Cerebellar cortex (tissue), 1 donor: ENCODE measurements at places on chromosomes 1 and 21.

- DNase-seq = no peak
Measured at GRCh38 chr21:44374601-44375280, 21.3 kb downstream of the TRPM2 start.

DNA sequence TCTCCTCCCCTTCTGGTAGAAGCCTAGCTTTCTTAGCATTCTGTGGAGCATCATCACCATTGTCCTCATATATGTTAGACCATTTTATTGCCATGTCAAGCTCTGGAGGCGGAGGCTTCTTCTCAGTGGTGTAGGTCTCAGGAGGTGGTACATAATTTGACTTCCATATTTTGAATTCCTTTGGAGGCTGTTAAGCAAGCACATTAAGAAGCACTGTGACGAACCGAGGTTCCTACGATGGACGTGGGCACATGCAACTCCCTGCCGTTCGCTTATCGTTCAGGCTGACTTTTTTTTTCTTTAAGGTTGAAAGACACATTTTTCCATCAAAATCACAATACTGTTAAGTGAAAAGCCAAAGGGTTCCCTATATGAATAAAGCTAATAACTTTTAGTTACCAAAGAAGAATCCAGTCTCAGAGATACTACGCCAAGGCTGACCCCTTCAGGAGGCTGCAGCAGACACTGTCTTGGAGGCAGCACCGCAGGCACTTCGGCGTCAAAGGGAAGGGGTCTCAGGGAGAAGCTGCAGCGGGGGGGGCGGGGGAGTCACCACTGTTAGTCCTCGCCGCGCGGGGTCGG is 835 bp downstream of the C1orf52 start:
- DNase-seq = no peak

DNA sequence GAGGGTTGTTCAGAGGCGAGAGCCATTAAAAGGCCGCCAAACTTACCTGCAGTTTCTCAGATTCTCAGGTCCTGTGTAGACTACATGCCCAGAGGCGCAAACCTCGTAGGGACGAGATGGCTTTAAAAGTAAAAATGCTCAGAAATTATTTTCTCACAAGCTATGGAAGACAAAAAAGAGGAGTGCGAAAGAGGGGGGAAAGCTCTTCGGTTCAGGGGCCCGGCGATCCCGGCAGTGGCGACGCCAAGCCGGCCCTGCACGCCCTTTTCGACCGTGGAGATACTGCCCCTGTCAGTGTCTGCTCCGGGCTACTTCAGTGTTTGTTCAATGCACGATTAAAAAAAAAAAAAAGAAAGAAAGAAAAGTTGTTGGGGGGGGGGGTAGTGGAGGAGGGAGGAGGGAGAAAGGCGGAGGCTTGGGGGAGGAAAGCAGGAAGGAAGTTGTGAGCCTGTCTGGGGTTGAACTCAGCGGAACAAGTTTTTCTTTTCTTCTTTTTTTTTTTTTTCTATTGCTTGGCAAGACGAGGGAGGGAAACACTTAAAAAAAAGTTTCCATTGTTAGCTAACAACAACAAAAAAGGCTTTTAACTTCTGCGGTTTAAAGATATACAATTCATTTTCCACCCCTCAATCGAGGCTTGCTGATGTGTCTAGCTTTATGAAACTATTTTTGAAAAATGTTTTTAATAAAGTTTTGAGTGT is at the start of gene ITPKB:
Gene ITPKB, minus strand, starts transcription at position 288 of the 701 bp plus-strand sequence. CDS start 1,824 bp downstream, outside the sequence.
- DNase-seq = peak; percentile 37

- no peak for DNase-seq
Measured at GRCh38 chr1:242030071-242030470, 31.2 kb upstream of the MAP1LC3C start.

DNA sequence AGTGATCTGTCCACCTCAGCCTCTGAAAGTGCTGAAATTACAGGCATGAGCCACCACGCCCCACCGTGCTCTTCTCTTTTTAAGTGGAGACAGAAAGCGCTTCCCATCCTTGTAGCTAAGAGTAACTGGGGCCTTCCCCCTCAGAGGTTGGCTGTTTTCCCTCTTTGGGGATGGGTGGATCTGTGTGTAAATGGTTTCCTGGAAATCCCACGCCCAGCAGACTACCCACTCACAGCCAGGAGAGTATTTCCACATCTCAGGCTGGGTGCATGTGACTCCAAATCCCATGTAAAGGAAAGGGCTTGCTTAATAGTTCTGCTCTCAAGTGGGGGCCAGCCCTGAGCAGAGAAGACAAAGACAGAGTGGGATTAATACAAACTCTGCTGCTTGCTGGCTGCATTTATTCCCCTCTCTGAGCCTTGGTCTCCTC is 19.6 kb upstream of the TCEA3 start:
- no peak for DNase-seq

DNA sequence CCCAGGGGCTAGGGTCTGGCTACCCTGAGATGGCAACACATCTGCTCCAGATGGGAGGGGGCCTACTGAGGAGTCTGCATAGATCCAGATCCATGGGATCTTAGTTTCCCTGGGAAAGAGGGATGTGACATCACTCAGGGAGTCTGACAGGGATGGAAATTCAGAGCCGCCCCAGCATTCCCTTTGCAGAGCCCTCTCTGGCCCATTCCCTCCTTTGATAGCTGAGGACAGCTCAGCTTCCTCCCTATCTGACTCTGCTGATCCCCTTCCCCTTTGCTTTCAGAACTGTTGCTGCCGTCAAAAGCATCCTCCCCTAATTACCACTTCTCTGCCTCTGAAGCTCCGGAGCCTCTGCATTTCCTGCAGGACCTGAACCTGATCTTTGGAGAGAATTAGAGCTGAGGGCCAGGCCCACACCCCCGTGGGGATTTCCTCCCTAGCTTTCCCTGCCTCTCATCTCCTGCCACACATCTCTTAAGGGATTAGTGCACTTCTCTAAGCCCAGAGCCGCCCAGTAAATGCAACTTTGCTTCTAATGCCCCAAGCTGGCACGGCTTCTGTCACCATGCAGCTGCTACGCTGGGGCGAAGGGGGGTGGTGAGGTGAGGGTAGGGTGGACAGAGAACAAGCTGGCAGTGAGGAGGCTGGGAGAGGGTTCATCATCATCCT is 9.5 kb upstream of the ASCL5 start:
- DNase-seq = no peak

DNA sequence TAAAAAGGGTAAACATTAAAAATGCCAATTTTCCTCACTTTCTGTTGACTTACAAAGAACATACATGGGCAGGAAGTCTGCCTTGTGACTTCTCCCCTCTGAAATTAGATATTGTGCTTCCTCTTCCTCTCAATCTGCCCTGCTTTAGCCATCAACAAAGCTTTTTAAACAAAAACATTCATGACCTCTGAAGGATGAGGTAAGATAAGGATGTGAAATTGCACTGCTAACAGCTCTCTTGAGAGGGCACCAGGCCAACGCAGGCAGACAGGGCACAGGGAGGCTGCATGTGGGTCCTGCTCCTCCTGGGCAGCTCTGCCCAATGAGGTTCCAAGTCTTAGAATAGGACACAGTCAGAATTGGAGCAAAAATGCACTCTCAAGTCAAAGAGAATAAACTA is 62.1 kb downstream of the DEGS1 start:
- DNase-seq = no peak

DNA sequence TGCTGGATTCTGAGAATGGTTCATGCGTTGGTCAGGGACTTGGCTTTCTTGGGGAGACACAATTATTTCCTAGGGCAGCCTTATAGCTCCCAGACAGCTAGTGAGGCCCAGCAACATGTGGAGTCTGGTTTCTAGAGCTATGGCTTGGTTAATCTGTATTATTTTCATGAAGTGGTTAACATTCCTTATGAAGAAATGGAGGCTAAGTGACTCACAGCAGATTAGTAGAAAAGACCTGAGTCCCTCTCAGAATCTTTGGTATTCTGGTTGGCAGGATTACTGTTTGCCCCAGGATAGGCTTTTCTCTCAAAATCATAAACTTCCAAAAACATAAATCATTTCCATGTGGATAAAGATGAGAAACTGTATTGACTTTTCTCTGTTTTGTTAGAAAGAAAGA is 42.3 kb downstream of the DUSP10 start:
- no peak for DNase-seq

- no peak for DNase-seq
Measured at GRCh38 chr1:25563330-25564215, 20.2 kb downstream of the LDLRAP1 start.

DNA sequence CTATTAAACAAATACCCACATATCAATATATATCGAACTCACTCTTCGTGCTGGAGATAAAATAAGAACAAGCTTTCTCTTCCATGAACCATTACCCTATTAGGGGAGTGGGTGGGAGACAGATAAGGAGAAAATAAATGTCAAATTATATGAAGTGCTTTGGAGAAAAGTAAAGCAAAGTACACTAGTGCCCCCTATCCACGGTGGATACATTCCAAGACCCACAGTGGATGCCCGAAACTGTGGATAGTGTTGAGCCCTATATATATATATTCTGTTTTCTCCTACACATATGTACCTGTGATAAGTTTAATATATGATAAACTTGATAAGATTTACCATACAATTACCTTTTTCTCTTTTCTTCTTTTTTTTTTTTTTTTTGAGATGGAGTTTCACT is 54.6 kb downstream of the FH start:
- DNase-seq = no peak

- DNase-seq = peak; percentile 62
Measured at GRCh38 chr1:40032240-40032891, 8.2 kb upstream of the CAP1 start.

DNA sequence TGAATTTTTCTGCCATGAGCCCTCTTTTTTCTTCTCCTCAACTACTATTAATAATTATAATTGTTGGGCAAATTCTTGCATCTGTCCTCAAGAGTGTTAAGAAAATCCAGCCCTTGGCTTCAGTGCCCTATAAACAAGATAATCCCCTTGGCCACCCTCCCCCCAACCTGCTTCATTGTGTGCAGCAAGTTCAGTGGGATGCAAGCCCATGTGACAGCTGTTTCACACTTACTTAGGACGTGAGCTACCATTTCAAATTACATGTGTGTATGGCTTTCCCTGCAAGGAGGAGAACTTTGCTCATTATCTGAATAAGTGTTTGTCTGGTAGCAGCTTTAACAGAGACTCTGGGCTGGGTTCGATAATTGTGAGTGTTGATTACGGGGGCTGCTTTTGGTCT is 276.2 kb downstream of the CACNA1E start:
- no peak for DNase-seq

DNA sequence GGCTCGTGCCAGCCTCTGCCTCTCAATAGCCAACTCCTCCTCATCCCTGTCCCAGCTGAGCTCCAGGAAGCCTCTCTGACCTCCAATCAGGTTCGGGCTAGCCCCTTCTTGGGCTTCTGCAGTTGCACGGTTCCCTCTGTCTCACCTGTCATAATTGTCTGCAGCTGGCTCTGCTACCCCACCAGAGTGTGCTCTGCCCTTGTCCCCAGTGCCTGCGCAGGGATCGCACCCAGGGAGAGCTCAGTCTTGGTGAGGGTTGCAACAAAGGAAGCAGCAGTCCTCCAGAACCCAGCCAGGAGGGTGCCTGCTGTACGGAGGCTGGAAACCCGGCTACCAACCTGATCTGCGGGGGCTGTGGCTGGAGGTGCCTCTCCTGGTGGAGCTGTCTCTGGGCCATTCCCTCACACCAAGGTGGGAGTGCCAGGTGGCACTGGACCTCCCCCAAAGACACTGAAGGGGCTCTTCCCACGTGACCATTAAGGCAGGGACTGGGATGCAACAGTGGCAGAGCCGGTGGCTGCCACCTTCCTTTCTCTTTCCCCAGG is 63.5 kb upstream of the DMRTB1 start:
- DNase-seq = no peak

GRCh38 chr1:113978863-113979702 is at the start of gene OLFML3:
Gene OLFML3 (plus strand): TSS chr1:113979474. CDS start chr1:113979517, 43 bp downstream.
- DNase-seq = peak; percentile 92

DNA sequence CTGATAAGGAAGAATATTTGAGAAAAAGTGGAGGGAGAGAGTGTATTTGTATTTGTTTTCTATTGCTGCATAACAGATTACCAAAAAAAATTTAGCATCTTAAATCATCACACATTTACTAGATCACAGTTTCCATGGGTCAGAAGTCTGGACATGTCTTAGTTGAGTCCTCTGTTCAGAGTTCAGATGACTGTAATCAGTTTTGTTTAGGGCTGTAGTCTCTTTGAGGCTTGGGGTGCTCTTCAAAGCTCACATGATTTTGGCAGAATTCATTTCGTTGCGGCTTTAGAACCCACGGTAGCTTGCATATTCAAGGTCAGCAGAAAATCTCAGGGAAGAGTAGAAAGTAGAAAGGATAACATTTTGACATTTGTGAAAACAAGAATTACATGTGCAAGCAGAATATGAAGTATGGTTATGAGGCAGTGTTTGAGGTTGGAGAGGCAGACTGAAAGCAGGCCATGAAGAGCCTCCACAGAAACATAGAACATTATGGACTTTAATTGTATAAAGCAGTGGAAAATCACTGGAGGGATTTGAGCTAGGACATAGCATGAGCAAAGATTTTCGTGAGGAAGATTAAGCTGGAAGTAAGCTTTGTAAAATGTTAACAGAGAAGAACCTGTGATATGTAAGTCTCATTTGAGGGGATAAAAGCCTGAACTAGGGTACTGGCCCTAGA is 110.6 kb upstream of the GPR52 start:
- DNase-seq = peak; percentile 70

DNA sequence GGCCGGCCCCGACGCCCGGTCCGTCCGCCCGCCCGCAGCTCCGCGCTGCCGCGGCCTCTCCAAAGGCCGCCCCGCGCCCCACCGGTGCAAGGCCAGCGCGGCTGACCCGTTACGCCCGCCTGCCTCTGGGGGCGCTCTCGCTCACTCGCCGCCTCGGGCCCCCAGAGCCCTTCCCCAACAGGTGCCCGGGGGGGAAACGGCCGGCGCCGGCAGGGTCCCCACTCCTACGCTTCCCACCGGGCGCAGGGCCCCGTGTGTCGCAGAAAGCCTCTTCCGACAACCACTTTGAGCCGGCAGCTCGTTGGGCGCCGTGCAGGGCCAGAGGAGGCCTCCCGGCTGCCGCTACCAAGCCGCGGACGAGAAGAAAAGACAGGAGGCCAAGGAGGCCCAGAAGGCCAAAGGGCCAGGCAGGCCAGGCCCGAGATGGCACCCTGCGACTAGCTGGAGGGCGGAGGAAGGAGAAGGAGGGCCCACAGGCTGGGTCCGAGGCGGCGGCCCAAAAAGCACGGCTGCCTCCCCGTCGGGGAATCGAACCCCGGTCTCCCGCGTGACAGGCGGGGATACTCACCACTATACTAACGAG is 64.9 kb upstream of the FCGR2A start:
- peak; percentile 42 for DNase-seq

DNA sequence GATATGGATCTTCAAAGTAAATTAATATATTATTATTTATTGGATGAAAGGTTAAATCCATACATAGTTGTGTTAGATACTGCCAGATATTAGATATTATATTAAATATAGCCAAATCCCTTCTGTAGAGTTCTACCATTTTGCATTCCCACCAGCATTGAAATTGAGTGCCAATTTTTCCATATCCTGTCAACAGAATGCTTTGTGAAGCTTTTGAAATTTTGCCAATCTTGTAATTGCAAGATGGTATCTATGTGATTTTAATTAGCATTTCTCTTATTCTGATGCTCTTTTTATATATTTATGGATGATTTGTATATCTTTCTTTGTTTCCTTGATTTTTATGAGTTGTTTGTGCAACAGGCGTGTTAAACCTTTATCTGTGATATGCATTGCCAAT is 67.0 kb upstream of the CD34 start:
- no peak for DNase-seq
